Activated CD4-positive, alpha-beta T cell treated with anti-CD3 and anti-CD28 coated beads, Interleukin-2, Interleukin-4, amounts not matched to agents 100 ng/mL and 50 ng/mL, durations not matched to agents 16 hours and 8 hours (primary cell): ENCODE measurements at places on chromosomes 11 and 22.

GRCh38 chr11:65695459-65696241 is 16.4 kb upstream of the KAT5 start:
- DNase-seq, result no peak

DNA sequence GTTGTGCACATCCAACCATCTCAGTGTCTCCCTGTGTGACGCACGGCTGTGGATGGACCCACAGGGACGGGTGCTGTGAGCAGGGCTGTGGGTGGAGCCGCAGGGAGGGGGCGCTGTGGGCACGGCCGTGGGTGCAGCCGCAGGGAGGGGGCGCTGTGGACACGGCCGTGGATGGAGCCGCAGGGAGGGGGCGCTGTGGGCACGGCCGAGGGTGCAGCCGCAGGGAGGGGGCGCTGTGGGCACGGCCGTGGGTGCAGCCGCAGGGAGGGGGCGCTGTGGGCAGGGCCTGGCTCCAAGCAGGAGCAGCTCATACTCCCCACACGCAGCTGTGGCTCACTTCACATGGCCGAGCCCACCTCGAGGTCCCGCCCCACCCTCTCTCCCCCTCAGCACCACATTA is 6.0 kb upstream of the MAPK11 start:
- DNase-seq, result peak; percentile 76

GRCh38 chr11:12853652-12854296 is 155.3 kb upstream of the RASSF10 start:
- no peak for DNase-seq

DNA sequence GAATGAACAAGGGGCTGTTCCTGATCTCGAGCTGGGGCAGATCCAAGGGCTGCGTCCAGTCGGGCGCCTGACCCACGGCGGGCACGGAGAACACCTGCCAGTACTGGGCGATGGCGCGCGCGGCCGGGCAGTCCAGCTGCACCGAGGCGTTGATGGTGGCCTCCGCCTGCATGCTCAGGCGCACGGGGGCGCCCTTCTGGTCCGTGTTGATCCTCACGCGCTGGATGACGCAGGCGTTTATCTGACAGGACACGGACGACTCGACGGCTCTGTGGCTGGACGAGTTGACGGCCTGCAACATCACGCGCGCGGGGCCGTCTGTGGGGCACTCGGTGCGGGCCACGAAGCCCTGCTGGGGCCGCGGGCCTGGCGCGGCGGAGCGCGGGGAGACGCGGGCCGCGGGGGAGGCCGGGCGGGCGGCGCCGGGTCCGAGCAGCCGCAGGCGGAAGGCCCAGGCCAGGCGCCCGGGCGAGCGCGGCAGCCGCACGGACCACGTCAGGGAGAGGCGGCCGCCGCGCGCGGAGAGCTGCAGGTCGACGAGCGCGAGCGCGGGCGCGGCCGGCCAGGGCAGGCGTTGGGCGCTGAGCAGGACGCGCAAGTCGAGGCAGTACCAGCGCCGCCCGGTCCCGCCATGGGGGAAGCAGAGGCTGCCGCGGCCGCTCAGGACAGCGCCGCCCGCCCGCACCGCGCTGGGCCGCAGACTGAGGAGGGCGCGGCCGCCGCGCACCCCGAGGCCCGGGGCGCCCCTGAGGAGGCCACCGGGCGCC is 511 bp downstream of the PKDREJ start:
- DNase-seq, result no peak

DNA sequence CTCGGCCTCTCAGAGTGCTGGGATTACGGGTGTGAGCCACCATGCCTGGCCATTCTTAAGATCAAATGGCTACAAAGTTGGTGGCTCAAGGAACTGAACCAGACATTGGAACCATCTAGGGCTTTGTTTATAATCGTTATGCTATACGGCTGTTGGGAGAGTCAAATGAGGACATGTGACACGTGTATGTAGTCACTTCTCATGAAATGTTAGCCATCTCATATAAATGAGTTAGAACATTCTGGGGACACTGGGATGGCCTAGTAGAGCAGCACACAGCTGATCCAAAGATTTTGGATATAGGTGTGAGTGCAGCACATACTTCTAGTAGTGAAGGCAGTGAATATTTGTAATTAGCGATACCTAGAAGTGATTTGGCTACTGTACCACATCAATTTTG is 6.6 kb upstream of the RBM4 start:
- no peak for DNase-seq

GRCh38 chr11:41665441-41666360 is 206.2 kb upstream of the LRRC4C start:
- no peak for DNase-seq

GRCh38 chr11:6321961-6322362 is 1.7 kb upstream of the CAVIN3 start:
- DNase-seq, result peak; percentile 38

- no peak for DNase-seq
Observed at GRCh38 chr22:40240686-40241085, 63.0 kb downstream of the TNRC6B start.

GRCh38 chr11:79363256-79363655 is 77.6 kb downstream of the TENM4 start:
- DNase-seq, result no peak

DNA sequence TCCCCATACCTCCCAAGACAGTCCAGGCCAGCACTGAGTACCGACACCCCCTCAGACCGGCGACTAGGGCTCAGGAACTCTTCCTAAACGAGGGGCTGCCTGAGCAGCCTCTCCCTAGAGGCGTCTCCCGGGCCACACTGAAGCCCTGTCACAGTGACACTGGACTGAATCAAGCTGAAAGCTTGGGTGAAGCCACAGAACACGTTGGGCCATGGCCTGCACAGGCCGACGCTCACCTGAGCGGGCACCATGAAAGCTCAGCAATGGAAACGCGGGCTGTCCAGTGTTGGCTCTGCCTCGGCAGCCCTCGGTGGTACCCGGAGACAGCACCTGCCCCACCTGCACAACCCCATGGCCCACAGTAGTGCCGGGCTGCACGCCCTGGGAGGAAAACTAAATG is 42.7 kb upstream of the MOB2 start:
- DNase-seq, result no peak

DNA sequence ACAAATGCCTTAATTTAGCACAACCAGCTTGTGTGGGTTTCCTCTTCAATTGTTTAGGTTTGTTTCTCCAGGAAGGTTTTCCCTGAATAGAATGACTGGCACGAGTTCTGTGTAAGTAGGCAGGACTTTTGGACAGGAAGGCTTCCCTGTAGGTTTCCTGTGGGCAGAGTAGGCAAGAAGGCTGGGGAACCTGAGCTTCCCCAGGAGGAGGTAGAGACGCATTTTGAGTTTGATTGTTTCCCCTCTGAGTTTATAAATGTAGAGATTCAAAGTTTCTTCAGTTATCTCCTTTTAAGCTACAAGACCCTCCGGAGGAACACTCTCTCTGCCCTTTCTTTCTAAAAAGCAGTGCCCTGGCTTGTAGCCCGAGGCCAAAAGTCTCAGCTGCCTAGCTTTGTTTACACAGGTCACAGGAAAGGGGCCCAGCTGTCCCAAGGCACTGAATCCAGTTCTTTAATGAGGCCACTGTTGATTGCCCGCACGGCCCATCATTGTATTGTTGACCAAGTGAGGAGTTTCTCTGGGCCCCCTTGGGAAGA is 66.6 kb upstream of the RDX start:
- DNase-seq, result no peak

DNA sequence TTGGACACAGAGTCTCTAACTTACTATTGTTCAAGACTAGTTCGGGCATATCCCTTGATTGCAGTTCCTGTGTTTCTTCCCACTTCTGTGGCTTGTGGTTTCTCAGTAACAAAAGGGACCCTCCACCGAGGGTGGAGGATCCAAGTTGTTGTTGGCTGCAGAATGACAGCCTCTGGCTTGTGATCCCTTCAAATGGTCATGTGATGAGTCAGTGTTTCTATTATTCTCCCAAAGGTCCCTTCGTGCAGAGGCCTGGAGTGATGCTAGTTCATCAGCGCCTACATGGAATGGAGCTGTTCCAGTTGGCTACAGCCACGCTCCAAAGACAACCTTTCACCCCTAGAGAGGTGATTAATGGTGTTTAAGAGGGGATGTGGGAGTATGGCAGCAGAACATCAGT is 2.6 kb upstream of the VWCE start:
- no peak for DNase-seq

DNA sequence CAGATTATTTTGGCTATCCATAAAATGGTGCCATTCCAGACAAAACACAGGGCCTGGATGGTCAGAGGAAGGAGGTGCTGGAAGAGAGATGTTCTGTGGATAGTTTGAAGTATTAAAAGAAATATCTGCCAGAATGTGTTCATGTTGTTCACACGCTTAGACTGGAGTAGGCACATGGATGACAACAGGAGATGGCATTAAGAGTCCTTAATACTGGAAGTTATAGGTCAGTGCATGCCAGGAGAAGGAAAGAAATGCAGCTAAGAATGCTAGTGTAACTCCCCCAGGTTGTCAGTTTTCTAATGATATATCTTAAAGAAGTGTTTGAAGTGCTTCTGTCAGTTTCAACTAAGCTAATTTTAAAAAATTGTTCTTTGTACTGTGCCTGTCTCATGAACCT is 20.2 kb downstream of the KREMEN1 start:
- DNase-seq, result no peak

DNA sequence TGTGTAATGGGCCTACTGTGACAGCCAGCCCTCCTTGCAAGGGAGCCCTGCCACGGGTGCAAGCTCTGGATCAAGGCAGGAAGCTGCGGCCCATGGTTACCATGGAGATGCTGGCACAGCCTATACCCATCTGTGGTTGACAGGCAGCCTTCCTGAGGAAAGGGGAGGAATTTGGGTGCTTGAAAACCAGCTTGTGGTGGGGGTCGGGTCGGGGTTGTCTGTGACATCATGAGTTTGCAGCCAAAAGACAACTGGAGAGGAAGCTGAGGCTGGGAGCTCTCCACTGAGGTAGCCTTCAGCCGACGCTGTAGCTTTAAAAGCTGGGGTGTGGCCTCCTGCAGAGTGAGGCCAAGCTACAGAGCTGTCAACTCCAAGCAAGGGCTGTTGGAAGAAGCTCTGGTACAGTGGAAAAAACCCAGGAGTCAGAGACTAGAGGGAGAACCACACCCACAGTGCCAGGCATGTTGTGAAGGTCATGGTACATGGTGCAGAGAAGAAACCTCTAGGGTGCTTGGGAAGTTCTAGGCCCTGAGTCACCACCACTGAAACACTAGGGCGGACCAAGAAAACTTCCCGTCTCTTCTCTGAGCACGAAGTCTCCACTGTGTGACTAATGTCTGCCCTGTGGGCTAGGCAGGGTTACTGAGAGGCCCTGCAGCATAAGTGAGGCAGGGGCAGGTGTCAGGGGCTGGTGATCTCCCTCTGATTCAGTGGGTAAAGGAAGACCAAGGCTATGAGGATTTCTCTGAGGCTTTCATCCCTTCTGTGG is 10.8 kb upstream of the LDHA start:
- DNase-seq, result peak; percentile 84

DNA sequence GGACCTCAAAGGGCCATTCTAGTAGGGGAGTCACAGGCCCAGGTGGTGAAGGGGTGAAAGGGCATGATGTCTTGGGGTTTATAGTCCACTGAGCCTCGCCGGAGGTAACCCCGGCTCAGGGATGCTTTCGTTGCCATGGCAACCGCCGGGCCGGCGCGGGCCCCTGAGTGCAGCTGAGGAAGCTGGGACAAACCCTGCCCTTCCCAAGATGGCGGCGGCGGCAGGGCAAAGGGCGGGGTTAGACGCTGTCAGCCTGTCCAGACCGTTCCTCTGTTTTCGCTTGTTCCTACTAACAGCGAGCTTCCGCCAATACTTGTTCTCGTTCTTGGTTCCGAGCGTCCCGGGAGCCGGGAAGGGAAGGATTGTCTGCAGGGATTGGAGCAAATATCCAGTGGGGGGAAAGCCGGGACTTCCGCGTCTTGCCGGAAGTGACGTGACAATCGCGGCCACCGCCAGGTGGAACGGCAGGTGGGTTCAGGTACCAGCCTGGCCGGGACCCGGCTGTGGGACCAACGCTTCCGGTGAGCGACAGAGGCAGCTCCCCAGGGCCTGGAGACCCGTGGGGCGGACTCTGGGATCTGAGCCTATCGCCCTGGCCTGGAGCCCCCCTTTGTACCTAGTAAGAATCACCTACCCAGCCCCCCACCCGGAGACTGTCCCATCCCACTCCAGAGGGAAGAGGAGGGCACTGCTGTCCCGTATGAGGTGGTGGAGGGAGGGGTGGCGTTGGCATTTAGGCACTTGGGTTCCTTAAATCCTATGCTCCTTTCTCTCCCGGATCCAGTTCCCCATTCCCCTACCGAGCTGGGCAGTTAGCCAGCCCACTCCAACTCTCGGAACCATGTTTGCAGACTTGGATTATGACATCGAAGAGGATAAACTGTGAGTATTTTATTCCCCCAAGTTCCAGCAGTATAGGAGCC is at the start of gene PICK1:
TSS of gene PICK1 (plus strand) at position 436 of the 923 bp plus-strand sequence. CDS start at position 842, 406 bp downstream.
- peak; percentile 84 for DNase-seq

DNA sequence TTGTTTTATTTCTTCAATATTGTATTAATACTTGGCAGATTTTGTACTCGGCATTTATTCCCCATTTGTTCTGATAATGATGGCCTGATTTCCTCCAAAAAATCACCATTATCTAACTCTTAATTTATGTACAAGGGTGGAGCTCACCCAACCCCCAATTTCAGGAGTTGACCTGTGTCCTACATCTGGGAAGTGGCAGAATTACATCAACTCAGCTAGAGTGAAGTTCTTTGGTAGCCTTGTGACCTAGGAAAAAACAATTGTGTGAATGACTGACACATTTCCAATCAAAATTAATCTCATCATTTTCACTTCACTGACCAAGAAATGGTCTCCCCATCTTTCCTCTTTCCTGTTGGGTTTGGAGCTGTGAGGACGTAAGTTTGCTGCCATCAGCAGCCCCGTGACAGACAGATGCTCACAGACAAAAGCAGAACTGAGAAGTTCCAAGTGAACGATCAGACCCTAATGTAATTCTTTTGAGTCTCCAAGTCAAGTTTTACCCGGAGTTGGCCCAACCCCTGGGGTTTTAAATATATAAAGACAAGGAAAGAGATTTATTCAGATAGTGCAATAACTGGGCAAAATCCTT is 16.6 kb upstream of the MS4A6E start:
- DNase-seq, result no peak

DNA sequence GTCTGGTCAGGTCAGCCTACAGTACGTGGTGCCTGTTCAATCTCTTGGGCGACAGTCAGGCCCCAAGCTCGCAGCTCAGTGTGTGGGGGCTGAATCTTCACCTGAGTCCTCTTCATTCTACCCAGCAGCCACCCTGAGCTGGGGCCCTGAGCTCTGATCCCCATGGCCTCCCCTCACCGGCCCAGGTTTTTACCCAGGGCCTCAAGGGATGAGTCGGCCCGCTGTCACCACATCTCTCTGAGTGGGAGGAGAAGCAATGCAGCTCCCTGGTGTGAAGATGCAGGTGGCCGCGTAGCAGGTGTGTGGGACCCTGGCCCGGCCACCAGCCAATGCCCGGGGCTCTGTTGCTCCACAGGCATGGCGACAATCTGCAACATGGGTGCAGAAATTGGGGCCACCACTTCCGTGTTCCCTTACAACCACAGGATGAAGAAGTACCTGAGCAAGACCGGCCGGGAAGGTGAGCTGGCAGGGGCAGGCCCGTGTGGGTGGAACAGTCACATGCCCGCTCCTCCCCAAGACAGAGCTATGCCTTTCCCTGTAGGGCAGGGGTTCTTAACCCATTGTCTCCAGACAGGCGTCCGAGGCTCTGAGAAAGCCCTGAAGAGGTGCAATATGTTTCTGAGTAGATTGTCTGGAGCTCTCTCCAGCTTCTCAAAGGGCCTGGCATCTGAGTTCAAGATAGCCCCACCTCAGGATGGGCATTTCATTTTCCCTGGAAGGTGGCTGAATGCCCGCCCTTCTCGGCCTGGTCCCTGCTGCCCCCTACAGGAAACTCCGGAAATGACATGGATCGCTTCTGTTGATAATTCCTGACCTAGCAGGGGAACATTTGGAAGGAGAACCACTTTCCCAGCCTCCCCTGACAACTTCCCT is 26.9 kb downstream of the POLR3H start:
- DNase-seq, result no peak

GRCh38 chr22:38937036-38937435 is 20.4 kb upstream of the APOBEC3A start:
- DNase-seq, result no peak
